ENCODE measurements at places on chromosomes 7 and 10.

GRCh38 chr10:122510736-122511135 lies 49.4 kb downstream of the HTRA1 start:
- DNase-seq, result no peak

GRCh38 chr10:67521546-67521945 lies 174.4 kb downstream of the CTNNA3 start:
- no peak for DNase-seq

DNA sequence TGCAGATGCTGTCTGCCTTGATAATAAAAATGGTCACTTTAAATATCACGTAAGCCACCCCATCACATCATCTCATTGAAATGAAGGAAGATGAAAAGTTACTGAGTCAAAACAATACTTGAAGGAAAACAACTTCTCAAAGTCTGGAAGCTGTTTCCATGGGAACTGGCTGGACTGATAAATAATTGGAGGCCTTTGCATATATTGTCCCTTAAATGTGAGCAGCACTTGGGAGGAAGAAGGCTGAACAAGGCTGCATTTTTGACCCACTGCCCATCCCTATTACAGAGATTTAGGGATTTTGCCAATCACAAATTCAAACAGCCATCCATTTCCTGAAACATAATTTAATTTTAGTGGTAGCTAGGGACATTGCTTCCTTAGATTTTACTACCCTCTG lies 18.2 kb upstream of the MAGI2 start:
- no peak for DNase-seq

DNA sequence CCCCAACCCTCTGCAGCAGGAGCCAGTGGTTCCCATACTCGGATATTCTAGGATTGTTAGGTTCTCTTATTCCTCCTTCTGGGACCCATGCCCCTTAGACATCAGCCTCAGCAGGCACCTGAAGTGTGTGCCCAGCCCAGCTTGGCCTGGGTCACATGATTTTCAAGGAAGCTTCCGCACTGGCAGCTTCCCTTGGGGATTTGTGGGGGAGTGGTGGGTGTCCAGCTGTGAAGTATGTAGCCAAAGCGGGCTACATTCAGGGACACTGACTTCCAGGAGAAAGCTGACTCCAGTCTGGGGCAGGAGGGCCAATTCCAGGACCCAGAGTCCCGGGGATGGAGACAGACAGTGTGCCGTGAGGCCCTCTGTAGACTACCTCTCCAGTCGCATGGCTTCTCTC lies 1.3 kb downstream of the LDB1 start:
- peak; percentile 30 for DNase-seq

GRCh38 chr7:104033837-104034236 lies 44.4 kb upstream of the RELN start:
- no peak for DNase-seq

DNA sequence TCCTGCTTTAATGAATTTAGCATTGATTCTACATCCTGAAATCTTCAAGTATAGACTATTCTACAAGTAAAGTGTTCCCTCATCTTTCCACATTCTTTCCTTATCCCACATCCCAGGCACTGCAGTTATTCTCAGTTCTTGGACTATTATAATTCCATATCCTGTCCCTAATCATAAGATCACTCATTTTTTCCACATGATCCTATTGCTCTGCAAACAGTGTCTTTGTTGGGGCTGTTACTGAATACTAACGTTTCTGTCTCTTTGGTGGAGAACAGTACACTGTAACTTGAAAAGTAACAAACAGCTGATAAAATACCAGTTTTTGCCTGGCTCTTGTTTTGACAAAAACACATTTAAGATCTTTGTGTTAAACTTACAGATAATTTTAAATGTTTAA lies 769.9 kb downstream of the MAGI2 start:
- no peak for DNase-seq

- no peak for DNase-seq
These were observed 291.7 kb downstream of the DNAJB6 start for GRCh38 chr7:157628456-157628855.

GRCh38 chr10:131207584-131208532 lies 103.7 kb downstream of the TCERG1L start:
- no peak for DNase-seq

GRCh38 chr10:116232613-116233012 lies 40.4 kb downstream of the GFRA1 start:
- no peak for DNase-seq

- DNase-seq, result no peak
These were observed 763.2 kb upstream of the LRRTM3 start for GRCh38 chr10:66162560-66163143.

GRCh38 chr7:38775506-38776175 lies 133.3 kb downstream of the VPS41 start:
- DNase-seq, result no peak

DNA sequence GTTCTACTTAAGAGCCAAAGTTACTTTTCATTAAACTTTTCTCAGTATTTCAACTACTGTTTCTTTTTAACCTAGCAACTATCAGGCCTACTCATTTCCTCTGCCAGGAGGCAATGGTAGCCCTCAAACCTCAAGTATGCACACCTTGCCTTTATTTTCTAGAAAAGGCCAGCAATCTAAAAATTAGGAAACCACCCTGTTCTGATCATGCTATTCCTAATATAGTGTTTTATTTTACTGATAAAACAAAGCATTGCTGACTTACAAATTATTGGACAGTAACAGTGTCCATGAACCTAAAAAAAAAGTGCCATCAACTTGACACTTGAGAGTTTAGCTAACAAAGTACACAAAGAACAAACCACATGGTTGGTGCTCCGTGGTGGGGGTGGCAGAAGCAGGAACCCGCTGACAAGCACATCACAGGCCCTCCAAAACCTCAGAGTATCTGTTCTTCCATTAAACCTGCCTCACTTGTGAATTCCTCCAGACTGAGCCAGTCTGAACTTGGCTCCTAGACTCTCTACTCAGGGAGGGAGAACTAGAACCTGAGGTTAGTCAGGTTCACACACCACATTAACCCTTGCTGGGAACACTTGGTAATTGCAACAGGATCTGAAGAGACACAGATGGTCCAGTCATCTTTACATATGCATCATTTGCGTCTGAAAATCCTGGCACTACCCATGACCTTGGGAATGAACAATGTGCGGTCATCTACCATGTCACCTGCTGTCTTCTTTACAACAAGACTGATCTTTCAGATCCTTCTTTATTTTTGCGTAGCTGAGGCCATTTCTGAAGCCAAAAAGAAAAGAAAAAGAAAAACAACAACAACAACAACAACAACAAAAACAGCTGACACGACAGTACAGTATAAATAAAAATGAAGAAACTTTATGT lies 31.9 kb downstream of the PIP4K2A start:
- no peak for DNase-seq

- no peak for DNase-seq
These were observed 56.5 kb downstream of the LYZL1 start for GRCh38 chr10:29345144-29345909.

DNA sequence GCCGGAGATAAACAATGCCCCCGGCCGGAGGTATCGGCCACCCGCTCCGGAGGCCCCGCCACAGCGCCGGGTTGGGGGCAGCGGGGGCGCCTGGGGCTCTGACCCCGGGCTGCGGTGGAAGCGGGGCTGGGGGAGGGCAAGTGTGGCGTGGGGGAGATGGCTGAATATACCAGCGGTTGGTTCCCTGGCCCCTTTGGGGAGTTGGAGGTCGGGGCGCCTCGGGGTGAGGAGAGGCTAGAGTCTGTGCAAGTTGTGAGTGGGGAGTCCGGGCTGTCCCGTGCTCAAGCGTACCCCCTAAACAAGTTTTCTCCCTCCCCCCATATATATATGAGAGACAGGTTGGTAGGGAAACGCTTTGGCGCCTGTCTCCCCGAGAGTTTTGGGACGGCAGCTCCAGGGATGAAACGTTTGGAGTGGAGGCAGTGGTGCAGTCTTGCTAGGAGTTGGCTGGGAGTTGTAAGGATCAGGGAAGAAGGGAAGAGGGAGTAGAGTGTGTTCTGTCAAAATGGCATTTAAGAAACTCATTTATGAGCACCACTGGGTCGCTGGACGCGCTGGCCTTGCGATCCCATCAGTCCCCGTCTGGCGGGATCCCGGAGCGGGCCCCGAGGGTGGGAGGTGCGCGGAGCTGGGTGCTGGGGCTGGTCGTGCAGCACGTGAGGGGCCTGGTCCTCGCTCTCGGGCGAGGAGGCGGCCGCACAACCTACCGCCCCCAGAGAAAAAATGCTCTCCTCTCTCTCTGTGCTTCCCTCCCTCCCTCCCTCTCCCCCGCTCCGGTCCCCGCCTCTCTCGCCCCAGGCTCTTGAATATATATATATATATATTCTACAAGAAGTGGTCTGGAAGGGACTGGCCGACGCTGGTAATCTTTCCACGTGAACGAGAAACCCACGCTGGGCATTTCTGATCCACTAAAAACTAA lies 1.1 kb downstream of the TET1 start:
- DNase-seq, result no peak

DNA sequence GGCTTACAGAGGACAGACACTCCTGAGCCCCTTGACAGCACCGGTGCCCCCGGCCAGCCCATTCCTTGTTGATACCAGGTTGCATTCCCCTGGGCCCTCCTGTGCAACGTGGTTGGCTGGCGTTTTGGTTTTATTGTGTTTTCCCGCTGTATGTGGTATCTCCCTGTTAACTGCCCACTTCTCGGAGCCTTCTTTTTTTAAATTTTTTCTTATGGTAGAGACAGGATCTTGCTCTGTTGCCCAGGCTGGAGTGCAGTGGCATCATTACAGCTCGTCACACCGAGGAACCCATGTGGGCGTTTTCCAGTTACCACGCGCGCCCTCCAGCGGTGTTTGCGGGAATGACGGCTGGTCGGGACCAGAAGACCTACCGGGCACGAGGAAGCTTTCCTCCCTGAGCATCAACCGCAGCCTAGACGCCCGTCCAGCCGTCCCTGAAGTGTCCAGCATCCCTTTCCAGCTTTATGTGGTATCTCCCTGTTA lies 16.9 kb upstream of the ZFAND2A start:
- no peak for DNase-seq

DNA sequence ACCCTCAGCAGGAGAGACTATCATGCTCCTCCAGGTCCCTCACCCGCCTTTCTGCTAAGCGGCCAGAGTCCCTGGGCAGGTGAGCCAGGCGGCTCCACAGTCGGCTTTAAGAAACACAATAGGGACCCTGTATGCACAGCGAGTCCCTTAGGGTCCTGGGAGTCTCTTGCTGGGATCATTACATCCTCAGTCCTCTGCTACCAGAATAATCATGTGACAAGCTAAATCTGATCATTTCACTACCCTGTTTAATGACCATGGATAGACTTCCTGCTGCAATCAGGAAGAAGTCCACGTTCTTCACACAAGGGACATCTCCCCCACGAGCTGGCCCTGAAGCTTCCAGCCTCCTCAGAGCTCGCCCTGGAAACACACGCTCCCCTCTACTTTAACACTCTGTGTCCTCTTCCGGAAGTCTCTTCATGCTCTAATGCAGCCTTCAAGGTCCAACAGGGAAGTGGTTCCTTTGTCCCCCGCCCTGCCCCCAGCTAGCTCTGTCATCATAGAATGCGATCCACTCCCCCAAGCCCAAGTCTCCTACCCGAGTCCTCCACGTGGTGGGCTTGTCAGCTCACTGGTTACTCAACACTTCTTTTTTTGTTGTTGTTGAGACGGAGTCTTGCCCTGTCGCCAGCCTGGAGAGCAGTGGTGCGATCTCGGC lies 101.5 kb downstream of the RNF216 start:
- peak; percentile 25 for DNase-seq

DNA sequence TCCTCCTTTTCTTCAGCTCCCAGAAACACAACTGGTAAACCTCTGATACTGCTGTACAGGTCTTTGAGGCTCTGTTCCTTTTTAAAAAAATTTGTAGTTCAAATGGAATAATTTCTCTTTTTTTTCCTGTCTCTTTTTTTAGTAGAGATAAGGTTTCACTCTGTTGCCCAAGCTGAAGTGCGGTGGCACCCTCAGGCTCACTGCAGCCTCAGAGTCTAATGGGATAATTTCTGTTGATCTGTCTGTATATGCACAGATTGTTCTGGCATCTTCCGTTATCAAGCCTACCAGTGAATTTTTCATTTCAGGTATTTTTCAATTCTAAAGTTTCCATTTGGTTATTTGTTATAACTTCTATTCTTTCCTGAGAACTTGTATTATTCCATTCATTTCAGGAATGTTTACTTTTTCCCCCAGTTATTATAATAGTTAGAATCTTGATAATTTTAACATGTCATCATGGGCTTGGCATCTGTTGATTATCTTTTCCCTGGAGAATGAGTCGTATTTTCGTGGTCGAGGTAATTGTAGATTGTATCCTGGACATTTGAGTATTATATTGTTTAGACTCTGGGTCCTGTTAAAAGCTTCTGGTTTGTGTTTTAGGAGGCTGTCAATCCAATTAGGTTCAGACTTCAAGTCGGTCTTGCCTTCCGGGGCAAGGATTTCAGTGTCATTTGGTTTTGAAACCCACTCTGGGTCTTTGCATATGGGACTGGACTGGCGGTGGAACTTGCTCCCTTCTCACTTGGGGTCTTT lies 24.5 kb downstream of the CRCP start:
- no peak for DNase-seq

DNA sequence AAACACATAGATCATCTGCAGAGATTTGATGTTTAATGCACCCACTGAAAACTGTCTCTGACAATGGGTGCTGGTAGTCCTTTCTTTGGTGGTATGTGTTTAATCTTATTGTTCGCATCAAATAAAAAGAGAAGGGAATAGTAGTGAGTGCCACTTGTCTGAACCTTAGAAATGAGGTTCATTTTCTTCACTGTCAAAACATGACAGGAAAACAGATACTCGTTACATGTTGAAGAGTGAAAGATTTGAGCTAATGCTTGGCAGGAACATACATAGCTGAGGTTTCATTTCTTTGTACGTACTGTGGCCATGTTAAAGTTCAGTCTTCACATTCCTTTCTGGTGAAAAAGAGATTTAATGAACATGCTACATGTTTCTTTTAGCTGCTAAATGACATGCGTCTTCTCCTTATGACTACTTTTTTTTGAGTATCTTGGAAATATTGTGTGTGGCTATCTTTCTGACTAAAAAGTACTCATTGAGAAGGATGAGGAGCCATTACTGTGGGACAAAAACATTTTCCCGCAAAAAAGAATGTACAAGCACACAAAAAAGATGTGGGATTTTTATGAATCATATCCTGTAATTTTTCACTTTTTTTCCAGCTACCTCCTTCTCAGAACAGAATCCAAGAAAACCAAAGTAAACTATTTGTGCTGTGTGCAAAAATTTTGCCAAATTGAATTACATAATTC lies 108.0 kb downstream of the TWIST1 start:
- DNase-seq, result no peak

GRCh38 chr10:28858646-28859045 lies 181.3 kb downstream of the BAMBI start:
- DNase-seq, result no peak

DNA sequence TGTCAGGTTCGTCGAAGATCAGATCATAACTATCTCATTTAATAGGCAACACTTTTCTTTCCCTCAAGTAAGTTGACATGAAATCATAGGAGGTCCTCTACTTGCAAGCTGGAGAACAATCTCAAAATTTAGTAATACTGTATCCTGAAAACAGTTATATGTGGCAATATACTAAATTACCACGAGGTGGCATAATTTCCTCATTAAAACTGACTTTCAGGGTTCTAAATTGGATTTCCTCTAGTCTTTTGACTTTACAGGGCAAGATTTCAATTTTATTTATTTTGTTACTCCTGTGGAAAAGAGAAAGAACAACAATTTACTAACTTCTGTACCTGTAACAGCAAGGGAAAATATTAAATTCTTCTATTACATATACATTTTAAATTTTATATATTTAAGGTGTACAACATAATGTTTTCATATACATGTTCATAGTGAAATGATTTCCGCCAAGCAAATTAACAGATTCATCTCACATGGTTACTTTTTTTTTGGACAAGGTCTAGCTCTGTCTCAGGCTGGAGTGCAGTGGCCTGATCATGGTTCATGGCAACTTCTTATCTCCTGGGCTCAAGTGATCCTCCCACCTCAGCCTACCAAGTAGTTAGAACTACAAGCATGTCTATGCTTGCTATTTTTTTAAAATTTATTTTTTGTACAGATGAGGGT lies 53.4 kb upstream of the CYP2C18 start:
- DNase-seq, result peak; percentile 3

All from midbrain (tissue), 1 donor.